ENCODE measurements at places on chromosomes 4 and X.

- no peak for DNase-seq
These were observed 67.0 kb downstream of the HPF1 start for GRCh38 chr4:169690787-169691186.

DNA sequence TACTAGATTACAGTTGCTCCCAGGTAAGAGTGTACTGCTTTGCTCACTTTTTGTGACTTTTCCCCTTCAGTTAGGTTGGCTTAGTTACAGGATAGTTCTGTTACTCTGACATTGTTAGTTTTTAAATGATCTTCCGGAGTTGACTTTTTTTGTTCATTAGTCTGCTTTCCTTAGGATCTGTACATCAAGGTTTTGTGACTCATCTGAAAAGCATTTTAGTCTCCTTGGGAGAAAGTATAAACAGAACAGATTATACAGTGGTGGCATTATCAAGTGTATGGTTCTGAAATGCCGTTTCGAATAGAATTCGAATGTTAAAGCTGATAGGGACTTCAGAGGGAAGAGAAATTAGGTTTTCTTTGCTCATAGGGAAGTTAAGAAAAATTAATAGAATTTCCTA lies 63.3 kb downstream of the USP9X start:
- no peak for DNase-seq

DNA sequence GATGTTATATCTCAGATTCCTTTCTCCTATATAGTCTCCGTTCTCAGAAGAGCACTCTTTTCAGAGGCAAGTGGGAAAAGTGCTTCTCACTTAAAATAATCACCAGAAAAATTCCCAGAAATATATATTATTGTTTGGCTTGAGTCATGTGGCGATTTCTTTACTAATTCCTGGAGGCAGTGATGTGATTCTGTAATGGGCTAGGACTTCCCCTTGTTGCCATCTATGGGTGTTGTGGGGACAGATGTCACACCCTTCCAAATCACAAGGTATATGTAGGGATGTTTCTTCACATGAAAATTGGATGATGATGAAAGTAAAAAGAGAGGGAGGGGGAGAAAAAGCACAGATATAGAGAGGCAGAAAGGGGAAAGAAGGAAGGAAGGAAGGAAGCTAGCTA lies 553.4 kb downstream of the PPP4R3C start:
- DNase-seq = no peak

DNA sequence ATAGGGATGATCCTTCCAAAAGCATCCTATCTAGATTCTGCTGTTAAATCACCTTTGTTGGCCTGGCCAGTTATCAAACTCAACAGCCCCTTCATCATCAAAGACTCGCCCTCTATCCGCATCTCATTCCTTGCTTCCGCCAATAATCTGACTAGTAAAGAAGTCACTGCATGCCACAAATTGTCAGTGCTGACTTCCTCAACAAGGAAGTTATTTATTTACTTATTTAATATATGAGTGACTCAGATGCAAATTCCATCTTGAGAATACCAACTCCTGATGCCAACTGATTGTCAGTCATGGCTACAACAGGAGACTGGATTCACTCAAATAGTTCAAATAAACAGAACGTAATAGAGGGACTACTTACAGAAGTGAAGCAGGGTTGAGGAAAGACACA lies 283.8 kb downstream of the TRIML1 start:
- DNase-seq = no peak

GRCh38 chrX:41604177-41604576 lies 84.6 kb upstream of the GPR34 start:
- DNase-seq = no peak

DNA sequence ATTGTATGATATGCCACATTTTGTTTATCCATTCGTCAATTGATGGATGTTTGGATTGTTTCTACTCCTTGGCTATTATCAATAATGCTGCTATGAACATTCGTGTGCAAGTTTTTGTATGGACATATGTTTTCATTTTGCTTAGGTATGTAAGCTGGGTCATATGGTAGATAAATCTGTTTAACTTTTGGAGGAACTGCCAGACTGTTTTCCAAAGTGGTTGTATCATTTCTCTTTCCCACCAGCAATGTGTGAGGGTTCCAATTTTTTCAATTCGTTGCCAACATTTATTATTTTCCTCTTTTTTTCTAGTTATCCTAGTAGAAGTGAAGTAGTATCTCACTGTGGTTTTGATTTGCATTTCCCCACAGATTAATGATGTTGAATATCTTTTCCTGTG lies 71.8 kb downstream of the DIAPH2 start:
- no peak for DNase-seq

DNA sequence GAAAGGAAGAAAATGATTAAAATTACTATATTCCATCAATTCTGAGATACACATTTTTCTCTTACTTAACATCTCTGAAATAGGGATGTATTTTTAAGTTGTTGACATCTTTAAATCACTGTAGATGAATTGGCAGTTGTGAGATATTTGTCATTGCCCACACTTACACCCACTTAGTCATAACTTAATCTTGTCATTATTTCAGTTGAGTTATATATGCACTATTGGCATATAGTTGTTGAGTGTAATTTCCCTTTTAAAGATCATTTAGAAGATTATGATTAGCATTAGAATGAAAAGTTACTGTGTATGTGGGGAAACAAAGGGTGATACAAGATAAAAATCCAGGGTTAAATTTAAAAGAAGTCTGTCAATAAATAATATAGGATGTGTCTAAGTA lies 2.2 kb downstream of the AIMP1 start:
- DNase-seq = no peak

DNA sequence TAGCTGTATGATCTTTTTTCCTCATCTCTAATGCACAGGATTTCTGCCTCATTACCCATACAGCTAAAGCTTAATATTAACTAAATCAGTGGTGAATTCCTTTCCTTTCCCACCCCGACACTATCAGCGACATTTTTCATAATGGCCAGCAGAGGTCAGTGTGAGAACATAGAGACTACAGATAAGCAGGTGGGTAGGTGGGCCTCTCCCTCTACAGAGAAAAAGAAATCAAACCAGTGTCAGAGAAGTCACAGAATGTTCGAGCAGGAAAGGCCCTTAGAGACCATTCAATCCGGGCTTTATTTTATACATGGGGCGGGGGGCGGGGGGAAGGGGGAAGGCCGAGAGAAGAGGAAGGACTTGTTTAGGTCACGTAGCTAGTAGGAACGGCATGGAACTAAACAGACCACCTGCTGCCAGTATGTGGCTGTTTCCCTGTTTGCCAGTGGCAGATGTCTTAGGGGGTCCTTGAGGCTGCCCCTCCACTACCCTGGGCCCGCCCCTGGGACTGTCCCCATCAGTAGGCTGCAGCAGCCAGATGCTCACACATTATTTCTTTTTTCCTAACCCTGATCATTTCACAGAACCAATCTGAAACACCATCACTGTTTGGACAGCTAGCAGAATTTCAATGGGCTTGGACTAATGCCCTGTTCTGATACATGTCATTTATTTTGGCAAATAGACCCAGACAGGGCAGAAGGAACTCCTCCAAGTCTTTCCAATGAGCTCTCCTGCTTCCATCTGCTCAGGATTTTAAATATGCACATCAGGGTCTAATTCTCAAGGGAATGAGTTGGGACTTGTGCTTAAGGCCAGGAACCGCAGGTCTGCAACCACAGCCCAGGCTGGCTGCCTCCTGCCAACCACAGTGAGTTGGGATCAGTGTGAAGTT lies 133.4 kb downstream of the ATG4A start:
- DNase-seq = peak; percentile 61

DNA sequence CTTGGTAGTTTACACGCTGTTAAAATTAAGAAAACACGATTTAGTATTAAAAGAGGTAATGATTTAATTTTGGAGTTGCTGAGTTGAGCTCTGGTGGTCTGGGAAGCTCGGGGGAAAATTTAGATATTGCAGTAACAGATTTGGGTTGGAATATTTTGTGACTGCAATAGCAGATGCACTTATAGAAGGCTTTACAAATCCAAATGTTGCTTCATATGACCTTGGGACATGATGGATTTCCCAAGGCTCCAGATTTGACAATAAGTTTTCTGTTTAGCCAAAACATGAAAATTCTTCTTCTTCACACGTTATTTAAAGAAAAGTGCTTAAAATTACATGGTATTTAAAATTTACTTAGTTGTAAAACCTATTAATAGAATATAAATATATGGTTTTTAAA lies 302.0 kb downstream of the SPRY1 start:
- no peak for DNase-seq

DNA sequence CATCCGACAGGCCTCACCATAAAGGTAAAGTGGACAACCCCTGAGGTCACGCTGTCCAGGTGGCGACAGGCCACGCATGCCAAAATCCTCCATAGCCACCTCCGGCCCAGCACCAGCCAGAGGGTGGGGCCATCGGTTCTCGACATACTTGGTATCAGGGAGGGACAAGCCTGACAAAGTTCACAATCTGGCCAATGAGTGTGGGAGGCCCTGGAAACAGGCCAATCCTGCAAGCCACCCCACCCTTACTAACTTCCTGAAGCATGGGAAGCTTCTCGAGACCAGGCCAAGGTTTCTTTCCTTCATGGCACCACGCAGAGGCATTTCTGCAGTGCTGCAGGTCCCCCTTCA lies 73.8 kb downstream of the MTMR1 start:
- no peak for DNase-seq

DNA sequence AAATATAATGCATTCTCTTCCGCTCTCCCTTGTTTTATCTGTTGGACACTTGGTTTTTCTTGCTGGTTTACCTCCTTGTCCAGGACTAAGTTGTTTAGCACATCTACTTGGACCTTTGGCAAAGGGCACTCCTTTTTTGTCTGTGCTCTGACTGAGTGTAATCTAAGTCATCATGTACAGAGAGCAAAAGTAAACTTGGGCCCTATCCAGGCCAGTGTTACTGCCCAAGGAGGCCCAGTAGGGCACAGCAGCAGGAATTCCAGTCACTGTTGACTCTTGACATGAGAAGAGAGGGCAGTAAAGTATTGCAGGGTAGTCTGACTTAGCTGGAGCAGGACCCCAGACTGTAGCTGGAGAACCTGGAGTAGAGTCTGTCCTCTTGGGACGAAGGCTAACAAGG lies 445.5 kb downstream of the ZIC3 start:
- no peak for DNase-seq

- no peak for DNase-seq
These were observed 10.2 kb upstream of the RUFY3 start for GRCh38 chr4:70711599-70711998.

DNA sequence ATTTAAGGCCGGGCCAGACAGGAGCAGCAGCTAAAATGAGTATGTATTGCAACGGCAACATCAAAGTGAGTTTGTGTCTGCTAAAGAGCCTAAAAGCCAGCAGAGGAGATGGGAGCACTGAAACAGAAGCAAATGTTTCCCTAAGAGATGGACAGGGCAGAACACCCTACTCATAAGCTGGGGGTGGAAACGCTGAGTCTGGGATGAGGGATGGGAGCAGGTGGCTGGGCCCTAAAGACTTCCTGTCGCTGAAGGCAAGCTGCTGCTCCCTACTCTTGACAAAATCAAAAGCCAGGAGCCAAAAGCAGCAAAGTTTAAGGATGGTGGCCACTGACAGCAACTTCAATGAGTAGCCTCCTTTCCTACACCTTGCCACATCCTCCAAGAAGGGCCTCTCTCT lies 40.6 kb upstream of the NAP1L5 start:
- DNase-seq = no peak

All from right renal cortex interstitium (tissue), 3 donors.